Fibroblast of skin of left biceps (primary cell): ENCODE measurements at places on chromosomes 1 and 21.
A peak's percentile ranks its signal among the peaks of the same experiment; 100 is the strongest.

DNA sequence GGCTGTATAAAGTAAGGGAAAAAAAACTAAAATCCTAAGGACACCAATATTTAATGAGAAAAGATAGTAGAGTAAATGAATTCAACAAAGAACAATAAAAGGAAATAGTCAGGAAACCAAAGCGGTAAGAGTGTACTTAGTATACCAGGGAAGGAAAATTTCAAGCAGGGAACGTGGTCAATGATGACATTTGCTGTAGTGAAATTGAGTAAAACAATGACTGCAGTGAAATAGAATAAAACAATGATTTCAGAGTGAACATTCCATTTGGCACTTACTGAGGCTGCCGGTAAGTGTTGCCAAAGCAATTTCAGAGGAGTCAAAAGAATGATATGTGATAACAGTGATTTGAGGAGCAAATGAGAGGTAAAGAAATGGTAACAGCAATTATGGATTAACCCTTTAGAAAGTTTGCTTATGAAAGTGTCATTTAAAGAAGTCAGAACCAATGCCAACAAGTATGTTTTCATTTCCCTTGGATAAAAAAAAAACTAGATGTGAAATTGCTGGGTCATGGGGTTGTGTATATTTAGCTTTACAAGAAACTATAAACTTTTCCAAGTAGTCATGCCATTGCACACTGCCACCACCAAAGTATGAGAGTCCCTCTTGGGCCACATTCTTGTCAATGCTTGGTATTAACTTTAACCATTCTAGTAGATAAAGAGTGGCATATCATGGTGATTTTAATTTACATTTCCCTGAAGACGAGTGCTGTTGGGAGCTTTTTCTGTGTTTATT lies 50.5 kb downstream of the VCAM1 start:
- DNase-seq: no peak

GRCh38 chr1:191641420-191642260 lies 516.6 kb upstream of the RGS18 start:
- no peak for DNase-seq

DNA sequence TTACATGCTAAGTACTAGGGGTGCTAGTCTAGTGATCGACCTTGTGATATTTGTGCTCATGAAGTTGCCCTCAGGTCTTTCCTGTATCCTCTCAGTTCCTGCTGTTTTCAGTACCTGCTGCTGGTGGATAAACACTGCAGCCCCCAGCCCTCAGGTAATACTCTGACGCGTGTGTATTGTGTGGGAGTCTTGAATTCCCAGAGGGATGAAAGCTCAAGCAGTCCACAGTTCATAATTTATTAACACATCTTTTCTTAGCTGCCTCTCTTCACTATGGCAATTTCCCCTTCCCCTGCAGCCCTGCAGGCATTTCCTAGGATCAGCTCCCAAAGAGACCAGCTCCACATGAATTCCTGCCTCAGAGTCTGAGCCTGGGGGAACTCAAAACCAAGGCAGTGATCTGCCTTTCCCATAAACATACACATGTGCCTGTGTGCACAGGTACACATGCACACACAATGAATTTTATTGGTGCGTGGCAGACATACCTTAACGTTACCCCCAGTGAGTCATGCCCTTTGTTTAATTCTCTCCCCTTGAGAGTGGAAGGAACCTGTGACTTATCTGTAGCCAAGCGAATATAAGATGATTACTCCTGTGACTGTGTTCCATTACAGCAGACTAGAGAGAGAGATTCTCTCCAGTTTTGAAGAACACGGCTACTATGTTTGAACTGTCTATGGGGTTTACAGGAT lies 14.1 kb upstream of the HMGCS2 start:
- DNase-seq: no peak

DNA sequence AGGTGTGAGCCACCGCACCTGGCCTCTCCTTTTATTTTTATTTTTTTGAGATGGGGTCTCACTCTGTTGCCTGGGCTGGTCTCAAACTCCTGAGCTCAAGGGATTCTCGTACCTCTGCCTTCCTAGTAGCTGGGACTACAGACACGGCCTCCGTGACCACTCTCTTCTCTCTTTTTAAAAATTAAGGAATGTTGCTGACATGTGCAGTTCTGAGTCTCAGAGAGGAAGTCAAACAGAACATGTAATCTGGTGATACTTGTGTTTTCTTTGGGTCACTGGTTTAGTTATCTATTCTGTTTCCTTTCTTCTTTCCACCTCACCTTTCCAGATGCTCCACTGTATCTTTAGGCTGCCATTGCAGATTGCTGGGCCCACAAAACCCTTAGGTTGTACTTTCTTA lies 2.7 kb downstream of the WDTC1 start:
- no peak for DNase-seq

- peak; percentile 8 for DNase-seq
Measured at GRCh38 chr1:74470251-74470650, 42.2 kb downstream of the LRRC53 start.

- peak; percentile 47 for DNase-seq
Measured at GRCh38 chr1:212228076-212228475, 57.1 kb upstream of the PPP2R5A start.

GRCh38 chr1:3198371-3199271 lies 129.6 kb downstream of the PRDM16 start:
- no peak for DNase-seq

DNA sequence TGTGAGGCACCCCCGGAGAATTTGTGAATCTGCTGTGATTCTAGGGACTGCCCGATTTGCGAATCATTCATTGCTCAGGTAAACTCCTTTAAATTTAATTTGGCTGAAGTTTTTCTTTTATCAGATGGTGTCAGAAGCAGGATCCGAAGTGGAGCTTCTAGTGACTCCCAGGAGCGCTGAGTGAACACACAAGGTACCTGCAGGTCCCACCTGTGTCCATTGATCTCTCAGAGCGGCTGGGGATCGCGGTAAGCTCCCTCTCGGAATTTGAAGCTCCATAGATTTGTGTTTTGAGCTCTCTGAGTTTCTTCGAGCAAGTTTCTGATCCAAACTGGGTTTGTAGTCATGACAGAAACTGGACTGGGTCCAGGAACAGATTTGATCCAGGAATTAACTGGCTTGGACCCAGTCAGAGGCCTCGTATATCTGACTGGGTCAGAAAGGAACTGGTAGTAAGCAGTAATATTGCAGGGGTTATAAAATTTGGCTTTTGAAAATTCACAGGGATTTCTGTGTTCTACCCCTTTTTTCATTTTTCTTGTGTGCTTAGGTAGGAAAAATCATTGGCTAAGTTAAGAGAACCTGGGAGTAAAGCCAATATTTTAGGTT lies 56.2 kb upstream of the EDEM3 start:
- DNase-seq: no peak

GRCh38 chr21:33359446-33359845 lies 34.7 kb downstream of the IFNAR1 start:
- no peak for DNase-seq

DNA sequence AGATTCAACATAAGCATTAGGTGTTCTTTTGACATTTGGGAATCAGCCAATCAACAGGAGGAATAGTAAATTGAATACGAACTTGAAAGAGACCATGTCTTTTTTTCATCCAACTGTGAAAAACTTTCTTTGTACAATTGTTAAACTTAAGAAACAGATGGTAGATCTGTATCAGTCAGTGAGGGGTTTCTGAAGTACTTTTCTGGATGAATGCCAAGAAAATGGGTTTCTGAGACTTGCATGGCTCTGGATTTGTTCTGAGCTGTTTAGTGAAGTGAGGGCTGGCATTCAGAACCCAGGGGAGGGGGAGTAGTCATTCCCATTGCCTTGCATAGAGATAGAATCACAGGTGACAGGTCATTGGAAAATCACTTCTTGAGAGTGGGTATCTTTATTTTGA lies 37.4 kb downstream of the PTPRC start:
- DNase-seq: no peak

- no peak for DNase-seq
Measured at GRCh38 chr21:34357889-34358288, 5.9 kb upstream of the KCNE2 start.

- DNase-seq: no peak
Measured at GRCh38 chr1:200118779-200119505, 91.4 kb downstream of the NR5A2 start.

- DNase-seq: no peak
Measured at GRCh38 chr1:49416758-49417157, 607.0 kb downstream of the AGBL4 start.

DNA sequence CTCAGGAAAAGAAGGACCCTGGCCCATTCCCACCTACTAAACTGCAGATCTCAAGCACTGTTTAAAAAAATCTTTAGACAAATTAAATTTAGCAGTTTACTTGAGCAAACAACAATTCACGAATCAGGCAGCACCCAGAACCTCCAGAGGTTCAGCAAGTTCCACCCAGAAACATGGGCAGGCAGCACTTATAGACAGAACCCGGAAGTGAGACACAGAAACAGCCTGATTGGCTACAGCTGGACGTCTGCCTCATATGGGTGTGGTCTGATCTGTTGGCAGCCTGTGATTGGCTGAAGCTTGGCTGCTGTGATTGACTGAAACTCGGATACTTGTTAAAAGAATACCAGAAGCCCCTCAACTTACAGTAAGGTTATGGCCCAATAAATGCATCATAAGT lies 34.7 kb upstream of the COL6A2 start:
- DNase-seq: no peak

DNA sequence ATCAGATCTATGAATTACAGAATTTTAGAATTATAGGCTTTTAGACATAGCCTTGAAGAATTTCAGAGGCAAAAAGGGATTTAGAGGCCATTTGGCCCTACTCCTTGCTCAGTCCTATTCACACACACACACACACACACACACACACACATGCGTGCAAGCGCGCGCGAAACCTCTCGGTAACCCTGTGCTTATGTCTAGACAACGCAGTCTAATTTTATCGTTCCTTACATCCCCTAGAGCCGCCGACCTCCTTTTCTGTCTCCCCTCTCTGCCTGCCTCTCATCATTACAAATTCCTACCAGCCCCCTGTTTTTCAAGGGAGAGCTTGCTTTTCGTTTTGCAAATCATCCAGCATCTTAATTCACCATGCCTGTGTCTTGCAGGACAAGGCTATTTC lies 252.1 kb downstream of the FOXD2 start:
- no peak for DNase-seq

DNA sequence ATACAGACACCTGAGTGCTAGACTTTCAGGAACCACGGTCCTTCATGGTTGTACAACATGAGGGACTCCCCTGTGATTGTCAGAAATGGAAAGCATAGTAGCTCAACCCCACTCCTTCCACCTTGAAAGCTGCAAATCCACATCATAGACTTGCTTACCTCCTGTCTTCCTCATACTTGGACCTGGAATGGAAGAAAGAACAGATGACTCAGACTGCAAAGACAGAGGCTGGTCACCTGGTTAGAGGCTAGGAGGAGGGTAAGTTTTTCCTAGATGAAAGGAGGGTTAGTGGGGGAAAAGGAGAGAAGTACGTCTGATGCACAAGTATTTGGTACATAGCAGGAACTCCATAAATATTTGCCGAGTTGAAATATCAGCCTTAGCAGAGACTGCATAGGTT lies 37.2 kb downstream of the LRRC71 start:
- no peak for DNase-seq

DNA sequence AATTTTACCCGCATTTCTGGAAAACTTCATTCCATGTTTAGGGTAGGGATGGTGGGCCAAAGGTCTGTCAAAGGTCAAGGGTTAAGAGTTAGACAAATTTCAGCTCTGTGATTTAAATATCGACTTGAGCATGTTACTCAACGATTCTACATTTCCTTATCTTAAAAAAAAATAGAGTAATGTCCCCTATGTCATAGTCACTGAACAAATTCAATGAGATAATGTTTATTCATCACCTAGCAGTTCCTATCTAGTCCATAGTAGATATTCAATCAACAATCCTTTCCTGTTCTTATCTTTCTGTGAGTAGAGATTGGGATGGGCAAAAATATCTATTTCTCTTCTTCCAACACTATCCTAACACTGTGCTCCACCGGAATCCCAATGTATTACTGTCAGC lies 1.1 kb upstream of the DYNLT5 start:
- DNase-seq: no peak

GRCh38 chr1:53376742-53377437 lies 49.0 kb upstream of the LRP8 start:
- no peak for DNase-seq

DNA sequence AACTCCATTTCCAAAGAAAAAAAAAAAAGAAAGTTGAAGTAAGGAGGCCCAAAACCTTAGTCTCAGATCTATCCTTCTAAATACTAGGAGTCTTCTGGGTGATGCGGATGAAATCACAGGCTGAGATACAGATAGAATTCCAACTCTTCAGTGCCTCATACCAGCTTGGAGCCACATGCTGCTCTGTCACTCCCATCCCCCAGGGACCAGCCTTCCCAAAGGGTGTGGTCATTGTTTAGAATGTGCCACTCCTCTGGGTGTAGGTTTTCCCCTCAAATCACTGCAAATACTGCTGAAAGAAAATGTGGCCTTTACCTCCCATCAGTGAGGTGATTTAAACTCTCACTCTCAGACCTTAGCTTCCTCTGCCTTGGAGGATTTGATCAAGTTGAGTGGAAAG lies 112.9 kb downstream of the CDC7 start:
- no peak for DNase-seq

- no peak for DNase-seq
Measured at GRCh38 chr1:116775116-116775752, 21.0 kb downstream of the CD2 start.

DNA sequence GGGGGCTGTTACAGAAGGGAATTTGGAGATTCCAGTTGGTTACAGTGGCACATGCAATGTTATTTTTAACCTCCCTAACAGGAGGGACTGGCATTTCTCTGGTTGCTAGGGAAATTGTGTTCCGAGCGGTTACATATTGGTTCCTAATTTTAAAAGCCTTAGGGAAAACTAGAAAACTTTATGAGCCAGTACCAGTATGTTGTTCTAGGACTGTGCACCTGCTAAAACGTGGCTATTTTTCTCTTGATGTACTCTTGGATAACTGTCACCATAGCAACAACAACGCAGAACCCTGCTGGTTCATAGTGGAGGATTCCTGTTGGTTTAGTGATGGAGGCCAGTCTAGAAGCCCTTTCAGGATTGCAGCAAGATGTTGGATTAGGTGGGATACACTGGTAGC lies 68.9 kb upstream of the PGBD5 start:
- no peak for DNase-seq
